ENCODE measurements at places on chromosomes 11 and 22.

GRCh38 chr11:105148241-105148640, 8.7 kb upstream of the CARD18 start:
- no peak for DNase-seq

DNA sequence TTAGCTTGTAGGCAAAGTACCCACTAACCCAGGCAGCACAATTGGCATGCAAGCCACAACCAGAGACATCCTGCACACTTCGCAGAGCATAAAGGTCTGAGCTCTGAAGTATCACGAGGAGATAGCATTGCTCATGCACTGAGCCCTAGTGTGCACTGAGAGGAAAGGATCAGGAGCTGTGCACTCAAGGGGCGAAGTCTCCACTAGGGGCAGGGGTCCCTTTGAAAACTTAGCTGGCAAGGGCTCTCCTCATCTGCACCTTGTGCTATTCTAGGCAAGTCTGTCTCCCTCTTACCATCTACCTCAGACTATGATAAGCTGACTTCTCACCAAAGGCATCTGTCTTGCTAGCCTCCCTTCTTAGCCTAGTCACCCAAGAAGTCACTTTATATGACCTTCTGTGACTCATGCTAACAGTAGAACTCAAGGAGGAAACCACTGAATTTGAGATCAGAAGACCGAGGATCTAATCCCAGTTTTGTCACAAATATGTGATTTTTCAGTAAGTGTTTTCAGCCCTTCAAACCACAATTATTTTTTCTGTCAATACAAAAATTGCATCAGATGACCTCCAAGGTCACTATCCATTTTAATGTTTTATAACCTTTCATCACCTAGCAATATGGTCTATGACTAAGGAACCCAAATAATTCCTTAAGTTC, 1078.0 kb downstream of the NTM start:
- peak; percentile 96 for DNase-seq

- no peak for DNase-seq
Observed at GRCh38 chr11:9396752-9397151, 12.3 kb downstream of the IPO7 start.

DNA sequence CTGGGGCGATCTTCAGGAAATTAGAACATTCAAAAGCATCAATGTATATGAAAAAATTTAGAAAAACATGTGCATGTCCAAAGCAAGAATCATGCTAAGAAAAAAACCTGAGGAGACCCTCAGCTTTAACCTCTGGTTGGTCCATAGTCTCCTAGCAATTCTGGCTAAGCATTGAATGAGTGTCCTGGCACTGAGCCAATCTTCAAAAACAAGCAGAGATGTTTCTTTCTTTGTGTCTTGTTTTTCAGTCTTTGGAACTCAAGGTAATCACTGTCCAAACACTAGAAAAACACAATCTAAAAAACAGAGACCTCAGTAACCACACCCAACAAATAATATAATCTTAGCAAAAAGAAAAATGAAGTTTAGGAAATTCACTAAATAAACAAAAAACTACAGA, 205.4 kb upstream of the CARD18 start:
- DNase-seq = no peak

DNA sequence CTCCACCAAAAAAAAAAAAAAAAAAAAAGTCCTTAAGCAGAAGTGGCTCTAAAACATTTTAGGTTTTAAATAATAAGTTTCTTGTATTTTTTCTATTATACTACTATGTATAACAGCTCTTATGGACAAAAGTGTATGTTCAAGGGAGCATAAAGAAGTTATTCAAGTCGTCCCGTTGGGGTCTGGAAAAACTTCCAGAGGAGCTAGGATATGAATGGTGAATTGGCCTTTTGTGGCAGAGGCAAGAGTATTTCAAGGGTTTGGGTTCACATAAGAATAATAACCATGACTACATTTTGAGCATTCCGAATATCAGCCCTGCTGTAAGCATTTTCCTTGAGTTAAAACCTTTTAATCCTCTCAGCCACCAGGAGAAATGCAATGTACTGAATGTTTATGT, 50.6 kb upstream of the ARHGAP42 start:
- DNase-seq = no peak

DNA sequence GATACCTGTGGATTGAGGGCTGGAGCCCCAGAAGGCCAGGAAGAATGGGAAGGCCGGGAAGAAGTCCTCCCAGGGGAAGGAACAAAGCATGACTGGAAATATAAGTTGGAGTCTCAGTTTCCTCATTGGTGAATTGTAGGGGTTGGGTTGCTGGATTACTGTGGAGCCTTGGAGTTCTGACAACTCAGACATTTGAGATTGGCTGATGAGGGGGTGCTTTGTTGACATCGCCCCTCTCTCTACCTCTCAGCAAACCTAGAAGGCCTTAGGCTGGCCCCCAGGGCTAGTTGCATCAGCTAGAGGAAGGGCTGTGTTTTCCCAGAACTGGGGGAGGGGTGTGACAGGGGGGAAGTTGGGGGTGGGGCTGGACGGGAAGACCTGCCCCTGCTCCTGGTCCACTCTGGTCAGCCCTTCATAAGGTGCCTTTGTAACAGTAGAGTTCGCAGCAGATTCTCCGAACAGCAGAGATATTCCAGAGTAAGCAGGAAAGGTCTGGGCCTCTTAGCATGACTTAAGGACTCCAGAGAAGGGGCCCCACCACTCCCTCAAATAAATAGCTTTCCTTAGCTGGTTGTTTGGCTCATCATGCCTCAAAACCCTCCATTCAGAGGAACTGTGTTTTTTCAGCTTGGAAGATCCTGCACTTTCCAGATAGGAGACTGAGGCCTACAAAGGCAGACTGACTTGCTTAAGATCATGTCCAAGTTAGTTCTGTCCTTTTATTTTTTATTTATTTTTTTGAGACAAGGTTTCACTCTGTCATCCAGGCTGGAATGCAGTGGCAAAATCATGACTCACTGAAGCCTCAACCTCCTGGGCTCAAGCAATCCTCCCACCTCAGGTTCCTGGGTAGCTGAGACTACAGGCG, 12.5 kb upstream of the THRSP start:
- DNase-seq = peak; percentile 72

DNA sequence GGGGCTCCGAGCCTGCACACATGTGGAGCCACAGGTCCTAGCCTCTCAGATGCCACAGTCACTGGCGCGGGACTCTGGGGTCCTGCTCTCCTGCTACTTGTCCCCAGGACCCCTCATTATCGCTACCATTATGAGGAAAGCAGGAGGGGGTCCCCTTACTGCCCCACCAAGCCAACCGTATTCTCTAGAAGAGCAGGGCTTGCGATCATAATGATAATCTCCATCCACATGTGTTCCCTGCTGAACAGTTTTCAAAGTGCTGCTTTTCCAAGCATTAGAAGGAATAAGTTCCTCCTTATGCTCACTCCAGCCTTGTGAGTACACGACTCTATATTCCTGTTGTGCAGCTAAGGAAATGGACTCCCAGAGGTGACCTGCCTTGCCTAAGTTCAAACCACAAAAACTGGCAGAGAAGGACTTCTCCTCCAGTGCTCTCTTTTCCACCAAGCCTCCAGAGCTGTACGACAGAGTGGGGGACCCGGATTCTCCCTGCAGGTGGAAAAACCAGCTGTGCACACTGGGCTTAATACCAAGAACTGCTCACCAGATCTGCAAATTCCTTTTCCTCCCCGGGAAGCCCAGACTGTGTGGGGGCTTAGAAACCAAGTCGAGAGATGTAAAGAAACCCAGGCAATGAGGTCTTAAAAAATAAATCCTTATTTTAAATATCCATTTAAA, 92.8 kb upstream of the DRD2 start:
- DNase-seq = no peak

DNA sequence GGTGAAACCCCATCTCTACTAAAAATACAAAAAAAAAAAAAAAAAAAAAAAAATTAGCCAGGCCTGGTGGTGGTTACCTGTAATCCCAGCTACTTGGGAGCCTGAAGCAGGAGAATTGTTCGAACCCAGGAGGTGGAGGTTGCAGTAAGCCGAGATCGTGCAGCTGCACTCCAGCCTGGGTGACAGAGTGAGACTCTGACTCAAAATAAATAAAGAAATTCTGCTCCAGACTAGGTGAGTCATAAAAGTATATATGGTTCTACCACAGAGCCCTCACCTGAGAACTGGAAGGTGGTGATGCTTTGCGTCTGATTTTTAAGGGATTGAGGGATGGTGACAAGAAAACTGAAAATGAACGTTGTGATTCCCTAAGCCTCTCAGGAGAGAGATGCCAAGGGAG, 58.4 kb downstream of the NTM start:
- DNase-seq = no peak

GRCh38 chr22:23119494-23120414, 22.0 kb downstream of the RSPH14 start:
- no peak for DNase-seq

DNA sequence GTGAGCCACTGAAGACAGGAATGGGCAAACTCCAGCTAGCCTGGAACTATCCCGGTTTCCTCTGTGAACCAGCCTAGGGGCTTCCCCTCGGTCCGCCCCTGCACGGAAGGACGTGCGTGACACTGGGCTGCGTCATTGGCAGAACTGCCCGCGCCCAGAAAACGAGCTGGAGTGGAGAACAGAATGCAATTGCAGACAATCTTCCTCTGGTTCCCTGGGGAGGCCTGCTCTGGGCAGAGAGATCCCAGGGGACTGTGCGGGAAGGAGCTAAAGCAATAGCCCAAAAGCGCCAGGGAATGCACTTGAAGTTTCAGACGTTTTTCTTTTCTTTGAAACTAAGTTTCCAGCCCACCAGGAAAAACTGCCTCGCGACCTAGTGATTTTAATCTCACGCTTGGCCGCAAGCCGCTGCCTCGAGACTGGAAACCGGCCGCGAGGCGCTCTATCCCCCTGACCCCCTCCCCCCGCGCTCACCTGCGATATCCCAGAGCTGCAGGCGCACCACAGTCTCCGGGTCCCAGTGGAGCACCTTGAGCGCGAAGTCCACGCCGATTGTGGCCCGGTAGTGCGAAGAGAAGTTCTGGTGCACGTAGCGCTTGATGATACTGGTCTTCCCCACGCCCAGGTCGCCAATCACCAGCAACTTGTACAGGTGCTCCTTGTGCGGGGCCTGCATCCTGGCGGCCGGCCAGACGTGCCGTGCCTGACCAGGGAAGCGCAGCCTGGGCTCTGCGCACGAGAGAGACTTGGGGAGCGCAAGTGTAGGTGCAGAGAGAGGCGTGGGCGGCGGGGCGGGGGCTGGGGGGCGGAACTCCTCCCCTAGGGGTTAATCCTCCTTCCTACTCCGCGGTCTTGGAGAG, at the start of gene RAB38:
TSS of gene RAB38 (minus strand) at position 735 of the 860 bp plus-strand sequence. CDS start at position 676, 59 bp downstream.
- peak; percentile 54 for DNase-seq

DNA sequence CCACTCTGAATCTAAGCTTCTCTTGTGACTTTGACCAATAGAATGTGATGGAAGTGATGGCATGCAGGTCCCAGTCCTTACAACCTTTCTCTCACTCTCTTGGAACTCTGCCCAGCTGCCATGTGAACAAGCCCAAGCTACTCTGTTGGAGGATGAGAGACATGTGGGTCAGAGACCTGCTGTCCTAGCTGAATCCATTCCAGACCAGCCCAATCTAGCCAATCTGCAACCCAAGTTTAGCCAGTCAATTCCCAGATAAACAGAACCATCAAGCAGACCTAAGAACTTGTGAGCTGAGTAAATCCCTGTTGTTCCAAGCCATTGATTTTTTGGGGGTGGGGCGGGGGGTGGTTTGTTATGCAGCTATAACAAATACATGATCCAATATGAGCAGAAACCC, 69.2 kb upstream of the GRK3 start:
- DNase-seq = peak; percentile 9
